Activated T-helper 1 cell treated with Interleukin-2 at 50 U/mL for 16 hours (primary cell): ENCODE measurements at places on chromosomes 6 and 20.

DNA sequence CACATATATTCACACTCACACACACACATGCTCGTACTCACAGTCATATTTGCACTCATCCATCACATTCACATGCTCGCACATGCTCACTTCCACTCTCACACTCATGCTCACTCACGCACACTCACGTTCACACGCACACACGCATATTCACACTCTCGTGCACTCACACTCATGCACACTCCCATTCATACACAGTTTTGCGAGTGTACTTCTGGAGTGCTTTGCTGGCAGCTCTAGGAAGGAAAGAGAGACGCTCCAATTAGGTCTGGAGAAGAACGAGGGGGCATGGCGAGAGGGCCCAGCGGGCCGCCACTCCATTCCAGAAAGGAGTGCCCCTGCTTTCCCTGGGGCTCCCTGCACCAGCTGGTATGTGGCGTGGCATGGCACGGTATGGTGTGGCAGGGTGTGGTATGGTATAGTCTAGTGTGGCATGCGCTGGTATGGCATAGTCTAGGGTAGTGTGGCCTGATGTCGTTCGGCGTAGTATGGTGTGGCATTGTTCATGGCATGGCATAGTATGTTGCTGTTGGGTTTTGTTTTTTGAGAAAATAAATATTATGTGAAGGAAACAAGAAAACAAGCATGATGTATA lies 216.8 kb upstream of the CDYL start:
- DNase-seq: no peak

DNA sequence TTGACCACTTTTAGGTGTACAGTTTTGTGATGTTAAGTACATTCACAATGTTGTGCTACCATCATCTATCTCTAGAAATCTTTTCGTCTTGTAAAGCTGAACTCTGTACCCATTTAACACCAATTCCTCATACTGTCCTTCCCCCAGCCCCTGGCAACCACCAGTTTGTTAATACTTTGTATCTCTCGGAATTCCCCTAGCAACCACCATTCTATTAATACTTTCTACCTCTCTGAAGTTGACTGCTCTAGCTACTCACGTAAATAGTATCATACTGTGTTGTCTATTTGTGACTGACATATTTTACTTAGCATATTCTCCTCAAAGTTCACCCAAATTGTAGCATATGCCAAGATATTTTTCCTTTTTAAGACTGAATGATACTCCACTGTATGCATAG lies 82.3 kb upstream of the CLDN20 start:
- DNase-seq: no peak

DNA sequence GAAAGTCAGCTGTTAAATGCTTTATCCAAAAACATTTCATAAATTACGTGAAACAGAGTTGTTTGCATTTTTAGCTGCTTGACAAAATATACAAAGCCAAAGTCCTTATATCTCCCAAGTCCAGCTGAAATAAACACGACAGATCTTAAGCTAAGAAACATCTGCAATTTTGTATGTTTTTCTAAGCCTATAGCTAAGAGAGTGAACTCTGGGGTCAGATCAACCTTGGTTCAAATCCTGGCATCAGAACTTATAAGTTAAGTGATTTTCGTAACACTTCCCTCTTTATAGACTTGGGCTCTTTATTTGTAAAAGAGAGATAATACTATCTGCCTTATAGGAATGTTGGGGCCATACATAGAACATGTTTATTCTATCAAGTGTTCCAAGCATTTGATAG lies 176.7 kb downstream of the PTPRK start:
- DNase-seq: no peak

DNA sequence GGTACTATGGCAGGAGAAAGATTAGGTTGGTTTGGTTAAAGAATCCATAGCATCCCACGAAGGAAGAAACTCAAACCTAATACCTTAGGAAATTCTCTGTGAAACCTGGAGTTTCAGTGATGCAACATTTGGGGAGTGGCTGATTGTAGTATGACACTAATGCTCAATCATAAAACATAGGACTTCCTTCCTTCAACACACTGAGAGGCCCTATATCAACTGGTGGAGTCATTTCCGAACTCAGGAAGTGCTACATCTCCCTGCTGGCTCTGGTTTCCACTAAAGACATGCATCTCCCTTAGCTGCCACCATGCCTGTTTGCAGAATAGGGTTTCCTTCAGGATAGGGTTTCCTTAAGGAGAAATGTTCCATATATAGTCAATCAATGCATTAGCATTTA lies 5.2 kb upstream of the MANEA start:
- DNase-seq: no peak

- no peak for DNase-seq
These were observed 289.6 kb downstream of the PREX1 start for GRCh38 chr20:48538058-48538825.

DNA sequence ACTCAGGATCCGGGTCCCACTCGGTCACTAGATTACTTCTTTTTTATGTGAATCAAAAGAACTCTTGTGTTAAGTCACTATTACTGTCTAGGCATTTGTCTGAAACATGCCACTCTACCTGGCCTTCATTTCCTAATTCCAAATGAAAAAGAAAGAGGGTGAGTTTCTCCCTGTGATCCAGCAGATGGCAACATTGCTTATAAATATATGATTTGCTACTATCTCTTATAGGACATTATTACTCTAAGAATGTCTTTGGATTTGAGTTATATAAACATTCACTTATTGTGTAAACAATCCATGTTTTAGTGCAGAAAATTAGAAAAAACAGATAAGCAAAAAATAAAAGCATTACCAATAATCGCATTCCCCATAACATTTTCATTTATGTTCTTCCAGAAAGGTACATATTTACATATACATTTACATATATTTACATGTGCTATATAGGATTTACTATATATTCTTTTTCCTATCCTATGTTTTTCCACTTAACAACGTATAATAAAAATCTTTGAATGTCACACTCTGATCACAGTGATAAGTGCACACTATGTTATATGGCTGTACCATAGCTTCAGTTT lies 66.9 kb downstream of the FAXC start:
- no peak for DNase-seq

DNA sequence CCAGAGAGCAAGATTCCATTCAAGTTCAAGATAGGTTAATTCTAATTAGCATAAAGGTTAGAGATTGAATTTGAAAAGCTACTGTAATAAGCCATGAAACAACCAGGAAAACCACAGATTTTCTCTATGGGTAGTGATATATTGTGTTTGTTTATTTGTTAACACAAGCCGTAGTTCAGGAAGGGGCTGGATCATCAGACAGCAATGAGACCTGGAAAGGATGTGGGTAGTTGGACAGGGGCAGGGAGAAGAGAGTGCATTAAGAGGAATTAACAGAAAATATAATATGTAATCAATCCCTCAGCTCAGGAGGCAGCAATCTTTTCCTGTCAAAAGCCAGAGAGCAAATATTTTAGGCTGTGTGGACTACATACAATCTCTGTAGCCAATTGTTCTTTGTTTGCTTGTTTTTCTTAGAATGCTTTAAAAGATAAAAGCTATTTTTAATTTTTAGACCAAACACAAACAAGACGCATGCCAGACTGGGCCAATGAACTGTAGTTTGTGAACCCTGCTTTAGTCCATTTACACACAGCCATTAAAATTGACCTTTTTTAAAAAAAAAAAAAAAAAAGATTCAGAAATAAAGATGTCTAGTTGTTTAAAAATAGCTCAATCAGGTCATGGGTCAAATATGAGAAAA lies 398.7 kb upstream of the MARCKS start:
- DNase-seq: no peak

DNA sequence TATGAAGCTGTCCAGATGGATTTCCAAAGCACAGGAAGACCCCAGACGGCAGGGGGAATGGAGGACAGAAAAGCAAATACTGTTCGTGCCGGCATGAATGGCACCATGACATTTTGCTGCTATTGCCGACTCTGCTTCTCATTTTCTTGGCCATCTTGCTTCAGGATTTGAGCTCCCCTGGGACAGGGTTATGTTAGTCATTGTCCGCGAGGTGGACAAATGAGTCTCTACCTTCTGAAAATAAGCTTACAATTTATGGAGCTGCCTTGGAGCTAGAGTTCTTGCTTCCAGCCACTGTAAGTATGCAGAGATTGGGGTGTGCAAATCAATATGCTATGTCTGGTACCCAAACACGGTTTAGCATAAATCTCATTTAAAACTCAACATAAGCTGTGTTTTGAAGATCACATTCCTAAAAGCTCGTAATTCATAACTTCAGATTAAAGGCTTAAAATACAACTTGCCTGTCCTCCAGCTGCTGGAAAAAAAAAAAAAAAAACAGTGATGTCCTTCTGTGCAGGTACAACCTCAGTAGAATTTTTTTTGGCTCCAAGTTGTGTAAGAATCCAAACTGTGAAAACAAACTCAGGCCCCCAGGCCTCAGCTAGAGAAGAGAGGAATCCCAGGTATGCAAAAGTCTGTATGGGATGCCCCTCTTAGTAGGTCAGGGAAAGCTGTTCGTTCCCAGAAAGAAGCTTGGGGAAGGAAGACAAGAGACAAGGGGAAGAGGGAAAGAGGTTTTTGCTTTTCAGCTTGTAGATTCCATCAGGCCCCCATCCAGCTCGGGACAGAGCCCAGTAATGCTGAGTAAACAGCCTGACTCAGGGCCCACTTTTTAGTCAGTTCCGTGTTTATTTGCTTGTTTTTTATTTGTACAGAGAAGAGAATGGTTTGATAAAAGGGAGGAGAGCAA lies 184.2 kb upstream of the FOXA2 start:
- DNase-seq: no peak

GRCh38 chr6:165580136-165580535 lies 82.9 kb downstream of the PDE10A start:
- DNase-seq: no peak

- DNase-seq: no peak
These were observed 89.6 kb upstream of the RIN2 start for GRCh38 chr20:19668418-19668817.

DNA sequence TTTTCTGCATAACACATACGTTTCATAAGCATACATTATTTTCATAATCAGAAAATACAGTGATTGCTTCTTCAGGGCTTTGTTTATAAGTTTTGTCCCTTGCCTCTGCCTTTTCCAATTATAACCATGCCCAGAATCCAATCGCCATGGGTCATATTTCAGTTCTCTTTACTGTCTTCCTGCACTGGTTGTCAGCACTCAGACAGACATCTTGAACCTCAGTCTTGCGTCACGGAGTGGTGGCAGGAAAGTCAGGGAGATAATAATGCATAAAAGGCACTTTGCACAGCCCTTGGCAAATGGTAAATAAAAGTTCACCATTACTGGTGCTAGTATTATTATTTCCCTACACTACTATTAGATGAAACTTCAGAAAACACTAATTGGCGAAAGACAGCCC lies 7.2 kb downstream of the KIF16B start:
- DNase-seq: no peak

- DNase-seq: no peak
These were observed 37.4 kb downstream of the CITED2 start for GRCh38 chr6:139337001-139337400.

DNA sequence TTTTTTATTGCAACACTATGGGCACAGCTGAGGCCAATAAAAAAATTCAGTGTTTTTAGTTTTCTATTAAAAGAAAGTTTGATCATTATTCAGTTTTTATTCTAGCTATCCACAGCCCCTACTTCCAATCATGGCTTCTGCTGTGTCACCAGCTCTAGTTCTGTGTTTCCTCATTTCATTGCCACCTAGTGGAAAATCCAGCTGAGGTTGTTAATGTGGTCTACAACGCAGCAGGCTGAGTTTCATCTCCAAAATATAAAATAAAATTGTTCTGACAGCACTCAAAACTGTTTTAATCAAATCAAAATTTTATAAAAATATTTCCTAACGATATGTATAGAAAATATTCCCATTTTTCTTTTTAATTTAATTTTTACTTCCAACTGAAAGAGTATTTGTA lies 13.6 kb downstream of the COL9A1 start:
- DNase-seq: no peak

DNA sequence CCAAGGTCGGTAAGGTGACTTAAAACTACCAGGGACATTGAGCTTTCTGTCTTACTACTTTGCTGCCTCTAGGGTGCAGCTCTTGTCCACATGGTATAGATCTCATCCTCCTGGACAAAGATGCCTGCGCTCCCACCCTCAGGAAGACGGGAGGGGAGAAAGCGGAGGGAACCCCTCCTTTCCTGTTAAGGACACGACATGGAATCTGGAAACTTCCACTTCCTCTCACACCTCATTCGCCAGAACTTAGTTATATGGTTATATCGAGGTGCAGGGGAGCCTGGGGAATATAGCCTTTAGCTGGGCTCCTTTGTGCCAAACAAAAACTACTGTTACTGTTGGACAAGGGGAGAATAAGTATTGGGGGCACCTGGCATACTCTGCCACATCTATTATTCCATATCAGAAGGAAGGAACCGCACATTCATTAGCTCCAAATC lies 224.3 kb upstream of the TSHZ2 start:
- DNase-seq: no peak

- DNase-seq: no peak
These were observed 262.4 kb upstream of the AGPAT4 start for GRCh38 chr6:161536224-161536630.

DNA sequence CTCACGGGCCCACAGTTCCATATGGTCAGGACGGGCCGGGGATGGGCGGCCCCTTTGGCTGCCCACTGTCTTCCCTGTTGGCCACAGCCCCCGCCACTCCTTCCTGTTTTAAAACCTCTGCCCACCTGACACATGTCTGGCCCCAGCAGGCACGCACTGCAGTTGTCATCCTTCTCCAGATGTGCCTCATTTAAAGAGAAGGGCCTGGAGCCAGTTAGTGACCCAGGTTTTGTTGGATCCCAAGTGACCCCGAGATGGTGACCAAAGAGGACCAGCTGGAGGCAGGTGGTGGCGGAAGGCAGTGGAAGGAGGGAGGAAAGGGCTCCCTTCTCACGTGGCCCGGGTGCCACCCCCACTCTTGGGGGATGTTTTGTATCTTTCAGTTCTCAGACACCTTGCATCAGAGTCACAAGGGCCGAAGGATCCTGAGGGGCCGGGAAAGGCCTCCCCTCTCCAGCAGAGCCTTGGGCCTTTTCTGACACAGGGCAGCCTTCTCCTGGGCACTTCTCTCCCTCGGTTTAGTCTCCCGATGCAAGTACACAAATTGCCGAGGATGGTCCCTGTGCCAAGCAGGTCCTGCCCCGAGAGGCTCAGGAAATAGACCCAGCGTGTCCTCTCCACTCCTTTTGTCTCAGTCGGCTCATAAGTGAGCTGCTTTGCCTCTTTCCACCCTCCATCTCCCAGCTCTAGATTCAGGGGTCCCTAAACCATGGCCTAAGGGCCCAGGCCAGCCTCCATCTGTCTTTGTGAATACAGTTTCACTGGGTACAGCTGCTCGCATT lies 117.6 kb downstream of the SULF2 start:
- no peak for DNase-seq

GRCh38 chr6:127301199-127301700 lies 34.6 kb downstream of the RNF146 start:
- DNase-seq: no peak

DNA sequence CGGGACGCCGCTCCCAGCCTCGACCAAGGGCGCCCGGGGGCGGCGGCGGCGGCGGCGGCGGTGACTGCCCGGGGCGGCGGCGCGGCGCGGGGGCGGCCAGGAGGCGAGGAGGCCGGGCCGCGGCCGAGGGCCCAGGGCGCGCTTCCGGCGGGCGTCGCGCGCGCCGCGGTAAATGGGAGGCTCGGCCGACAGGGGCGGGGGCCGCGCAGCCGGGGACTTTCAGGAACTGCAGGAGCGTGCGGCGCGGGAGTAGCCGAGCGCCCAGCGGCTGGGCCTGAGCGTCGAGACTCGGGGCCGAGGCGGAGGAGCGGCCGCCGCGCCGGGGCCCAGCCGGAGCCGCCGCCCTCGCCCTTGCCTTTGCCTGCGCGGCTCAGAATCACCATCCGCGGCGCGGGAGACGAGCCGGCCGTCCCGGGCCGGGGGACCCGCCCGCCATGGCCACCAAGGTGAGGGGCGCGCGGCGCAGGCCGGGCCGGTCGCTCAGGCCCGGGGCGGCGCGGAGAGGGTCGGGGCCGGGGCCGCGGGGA lies at the start of gene SNX9:
TSS of gene SNX9 (plus strand) at position 246 of the 527 bp plus-strand sequence. CDS start at position 435, 189 bp downstream.
- peak; percentile 59 for DNase-seq
